ENCODE measurements at places on chromosomes 7 and 10.

DNA sequence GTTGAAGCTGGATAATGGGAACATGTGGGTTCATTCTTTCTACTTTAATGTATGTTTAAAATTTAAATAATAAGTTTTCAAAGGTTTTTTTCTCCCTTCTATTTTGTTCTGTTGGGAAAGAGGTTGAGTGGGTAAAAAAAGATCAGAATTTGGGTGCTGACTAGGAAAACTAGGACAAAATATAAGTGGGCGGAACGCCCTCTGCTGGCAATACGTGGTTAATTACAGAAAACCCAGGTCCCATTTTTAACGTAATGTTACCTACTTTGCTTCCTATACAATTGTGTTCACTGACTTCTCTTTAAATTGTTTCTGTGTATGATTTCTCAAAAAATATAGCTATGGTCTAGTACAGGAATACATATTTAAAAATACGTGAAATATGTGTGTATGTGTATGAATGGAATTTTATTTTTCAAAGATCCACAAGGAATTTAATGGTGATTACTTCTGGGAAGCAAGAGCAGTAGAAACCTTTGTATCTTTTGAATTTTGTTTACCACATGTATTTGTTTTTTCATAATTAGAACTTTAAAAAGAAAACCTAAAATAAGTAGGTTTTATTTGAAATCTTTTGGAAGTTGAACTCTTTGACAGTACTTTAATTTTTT is 8.7 kb downstream of the ECD start:
- DNase-seq, result peak; percentile 22

GRCh38 chr10:7264313-7264756 is 146.5 kb downstream of the SFMBT2 start:
- no peak for DNase-seq

DNA sequence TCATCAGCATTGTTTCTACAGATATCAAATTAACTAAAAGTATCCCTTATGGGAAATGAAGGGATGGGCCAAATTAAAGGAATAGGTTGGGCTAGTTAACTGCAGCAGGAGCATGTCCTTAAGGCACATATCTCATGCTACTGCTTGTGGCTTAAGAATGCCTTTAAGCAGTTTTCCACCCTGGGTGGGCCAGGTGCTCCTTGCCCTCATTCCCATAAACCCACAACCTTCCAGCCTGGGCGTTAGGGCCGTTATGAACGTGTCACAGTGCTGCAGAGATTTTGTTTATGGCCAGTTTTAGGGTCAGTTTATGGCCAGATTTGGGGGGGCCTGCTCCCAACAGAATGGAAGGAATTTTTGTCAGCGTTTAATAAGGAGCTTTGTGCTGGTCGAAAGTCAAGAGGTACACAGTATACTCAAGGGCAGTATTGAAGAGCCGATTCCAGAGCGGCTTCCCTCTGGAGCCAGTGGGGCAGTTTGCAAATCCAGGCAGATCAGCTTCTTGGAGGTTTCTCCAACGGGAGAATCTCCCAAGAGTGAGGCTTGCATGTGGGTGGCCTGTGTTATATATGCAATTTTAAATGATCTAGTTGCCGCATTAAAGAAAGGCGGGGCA is 7.7 kb downstream of the PFKP start:
- no peak for DNase-seq

- no peak for DNase-seq
Observed at GRCh38 chr7:13976594-13976993, 12.9 kb downstream of the ETV1 start.

DNA sequence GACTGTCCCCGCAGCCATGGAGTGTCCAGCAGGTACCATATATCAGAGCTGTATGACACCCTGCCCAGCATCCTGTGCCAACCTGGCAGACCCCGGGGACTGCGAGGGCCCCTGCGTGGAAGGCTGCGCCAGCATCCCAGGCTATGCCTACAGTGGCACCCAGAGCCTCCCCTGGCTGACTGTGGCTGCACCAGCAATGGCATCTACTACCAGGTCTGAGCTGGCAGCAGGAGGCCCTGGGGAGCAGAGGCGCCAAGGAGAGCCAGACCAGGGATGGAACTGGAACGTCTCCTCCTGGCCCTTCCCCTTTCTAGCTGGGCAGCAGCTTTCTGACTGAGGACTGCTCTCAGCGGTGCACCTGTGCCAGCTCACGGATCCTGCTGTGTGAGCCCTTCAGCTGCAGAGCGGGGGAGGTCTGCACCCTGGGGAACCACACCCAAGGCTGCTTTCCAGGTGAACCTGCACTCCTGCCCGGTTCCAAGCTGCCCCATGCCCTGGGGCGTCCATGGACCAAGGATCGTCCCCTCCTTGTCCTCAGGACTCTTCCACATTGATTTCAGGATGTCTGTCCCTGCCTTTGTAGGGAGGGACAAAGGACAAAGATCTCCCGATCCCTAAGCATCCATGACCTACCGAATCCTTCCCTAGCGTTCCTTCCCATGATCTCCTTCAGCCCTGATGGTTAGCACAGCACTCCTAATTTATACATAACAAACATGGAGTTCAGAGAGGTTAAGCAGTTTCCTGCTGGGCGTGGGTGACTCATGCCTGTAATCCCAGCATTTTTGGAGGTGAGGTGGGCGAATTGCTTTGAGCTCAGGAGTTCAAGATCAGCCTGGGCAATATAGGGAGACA is 33.3 kb downstream of the EPHB4 start:
- no peak for DNase-seq

GRCh38 chr7:150820148-150820547 is 19.6 kb downstream of the TMEM176A start:
- no peak for DNase-seq

DNA sequence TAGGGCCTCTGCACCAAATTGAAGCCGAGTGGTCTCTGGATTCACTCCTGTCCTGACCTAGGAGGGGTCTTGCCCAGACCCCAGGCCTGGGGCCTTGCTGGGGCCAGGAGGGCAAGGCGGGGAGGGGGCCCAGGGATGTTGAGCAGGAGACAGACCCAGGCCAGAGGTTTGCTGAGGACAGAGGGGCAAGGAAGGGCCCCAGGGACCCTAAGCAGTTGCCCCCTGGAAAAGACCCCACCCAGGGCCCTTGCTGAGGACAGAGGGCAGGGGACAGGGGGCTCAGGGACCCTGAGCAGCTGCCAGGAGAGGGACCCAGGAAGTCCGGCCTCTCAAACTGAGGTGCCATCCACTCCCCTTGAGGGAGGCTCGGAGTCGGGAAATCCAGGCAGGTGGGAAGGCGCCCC is 32.7 kb downstream of the FOXL3 start:
- no peak for DNase-seq

- no peak for DNase-seq
Observed at GRCh38 chr10:119541046-119541445, 1.5 kb downstream of the RGS10 start.

DNA sequence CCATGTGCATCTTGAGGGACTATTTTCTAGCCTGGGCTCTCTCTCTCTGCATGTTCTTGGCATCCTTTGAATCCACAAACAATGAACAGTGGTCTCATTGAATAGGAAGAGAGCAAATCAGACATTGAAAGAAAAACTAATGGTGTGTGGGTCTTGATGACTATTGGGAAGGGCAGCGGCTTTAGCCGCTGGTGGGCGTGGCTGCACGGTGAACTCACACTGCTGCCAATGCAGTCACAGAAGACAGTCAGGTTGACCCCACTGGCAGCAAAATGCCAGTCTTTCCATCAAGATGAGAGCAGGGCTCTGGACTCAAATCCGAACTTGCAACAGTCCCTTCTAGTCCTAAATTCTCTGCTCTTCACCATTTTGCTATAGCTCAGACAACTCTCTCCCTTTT is 91.0 kb downstream of the ADARB2 start:
- no peak for DNase-seq

- peak; percentile 46 for DNase-seq
Observed at GRCh38 chr10:28533571-28534304, 820 bp downstream of the WAC start.

DNA sequence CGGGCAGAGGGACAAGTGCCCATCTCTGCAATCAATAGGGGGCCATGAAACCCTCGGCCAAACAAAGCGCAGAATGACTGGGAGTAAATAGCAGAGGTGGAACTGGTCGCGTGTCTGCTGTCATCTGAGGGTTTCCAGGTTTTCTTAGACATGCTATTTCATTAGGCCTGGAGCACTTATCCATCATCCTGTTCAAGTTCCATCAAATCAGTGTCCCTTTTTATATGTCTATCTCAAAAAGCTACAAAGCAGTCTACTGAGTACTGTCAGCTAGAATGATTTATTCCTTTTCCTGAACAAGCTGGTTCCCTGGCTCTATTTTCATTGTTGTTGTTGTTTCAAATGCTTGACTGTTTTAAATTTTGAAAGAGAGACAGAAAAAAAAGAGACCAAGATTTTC is 590.5 kb downstream of the PARD3 start:
- no peak for DNase-seq

GRCh38 chr10:124744102-124745050 is at the start of gene FAM53B:
FAM53B (minus strand) TSS chr10:124744378; CDS start chr10:124706713, 37,665 bp downstream.
- peak; percentile 39 for DNase-seq

DNA sequence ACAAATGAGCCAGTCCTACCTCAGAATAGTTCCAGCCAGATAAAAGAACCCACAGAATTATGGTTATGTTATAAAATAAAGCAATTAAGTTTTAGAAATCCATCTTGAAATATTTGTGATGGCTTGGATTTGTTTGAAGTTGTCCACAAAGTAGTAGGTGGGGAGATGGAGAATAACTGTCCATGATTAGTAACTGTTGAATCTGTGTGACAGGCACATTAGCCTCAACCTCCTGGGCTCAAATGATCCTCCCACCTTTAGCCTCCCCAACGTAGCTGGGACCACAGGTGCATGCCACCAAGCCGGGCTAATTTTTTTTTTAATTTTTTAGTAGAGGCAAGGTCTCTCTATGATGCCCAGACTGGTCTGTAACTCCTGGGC is 10.1 kb downstream of the HNRNPF start:
- DNase-seq, result no peak

DNA sequence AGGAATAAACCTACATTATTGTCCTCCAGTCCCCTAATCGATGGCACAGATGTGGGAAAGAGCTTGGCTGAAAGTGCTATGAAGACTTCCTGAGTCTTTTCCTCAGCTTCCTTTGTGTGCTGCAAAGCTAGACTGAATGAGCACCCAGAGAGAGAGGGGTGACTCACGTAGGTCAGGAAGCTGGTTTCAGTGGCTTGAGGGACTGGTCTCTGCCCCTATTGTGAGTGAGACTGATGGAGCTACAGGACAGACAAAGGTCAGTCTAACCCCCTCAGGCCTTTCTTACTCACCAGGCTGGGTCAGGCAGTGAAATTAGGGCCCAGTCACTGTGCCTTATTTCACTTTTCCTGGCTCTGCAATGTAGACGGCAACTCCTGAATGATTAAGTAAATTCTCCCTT is 171.1 kb upstream of the GRB10 start:
- no peak for DNase-seq

DNA sequence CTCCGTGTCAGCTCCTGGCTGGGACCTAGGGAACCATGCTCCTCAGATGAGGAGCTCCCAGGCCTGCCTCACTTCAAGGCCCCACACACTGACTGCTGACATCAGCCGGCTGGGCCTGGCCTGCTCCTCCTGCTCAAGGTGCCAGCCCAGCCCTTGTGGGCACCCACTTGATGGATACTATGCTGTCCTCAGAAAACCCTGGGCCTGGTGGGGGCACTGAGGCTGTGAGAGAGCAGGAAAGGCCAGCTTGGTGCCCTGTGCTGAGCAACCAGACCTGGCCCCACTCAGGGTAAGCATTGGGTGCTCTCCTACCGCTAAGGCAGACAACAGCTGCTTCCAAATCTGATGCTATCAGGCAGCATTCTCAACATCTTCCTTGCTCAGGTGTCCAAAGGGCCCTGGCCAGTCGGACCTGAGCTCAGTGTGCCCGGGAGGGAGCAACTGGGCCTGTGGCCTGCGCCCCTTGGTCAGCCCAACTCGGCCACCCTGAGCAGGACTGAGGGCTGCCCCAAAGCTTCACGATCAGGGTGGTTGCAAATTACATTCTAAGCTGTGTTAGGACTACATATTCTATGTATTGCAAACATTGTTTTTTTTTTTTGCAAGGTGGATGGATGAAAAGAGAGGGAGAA is 21.9 kb upstream of the ANTXRL start:
- DNase-seq, result no peak

DNA sequence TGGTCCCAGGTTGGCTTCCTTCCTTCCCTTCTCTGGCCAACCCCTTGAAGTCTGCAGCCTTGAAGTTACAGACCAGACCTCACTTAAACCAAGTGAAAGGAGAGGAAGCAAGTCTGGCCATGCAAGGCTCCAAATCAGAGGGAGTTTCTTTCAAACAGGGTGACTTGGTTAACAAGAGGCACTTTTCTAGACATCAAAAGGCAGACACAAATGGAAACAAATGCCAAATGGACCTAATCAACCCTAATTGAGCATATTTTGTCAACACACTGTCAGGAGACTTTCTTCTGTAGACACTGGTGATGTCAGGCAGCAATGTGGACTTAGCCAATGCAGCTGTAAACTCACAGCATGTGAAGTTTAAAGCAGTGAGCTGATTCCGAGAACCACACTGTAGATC is 282.7 kb upstream of the FZD8 start:
- no peak for DNase-seq

DNA sequence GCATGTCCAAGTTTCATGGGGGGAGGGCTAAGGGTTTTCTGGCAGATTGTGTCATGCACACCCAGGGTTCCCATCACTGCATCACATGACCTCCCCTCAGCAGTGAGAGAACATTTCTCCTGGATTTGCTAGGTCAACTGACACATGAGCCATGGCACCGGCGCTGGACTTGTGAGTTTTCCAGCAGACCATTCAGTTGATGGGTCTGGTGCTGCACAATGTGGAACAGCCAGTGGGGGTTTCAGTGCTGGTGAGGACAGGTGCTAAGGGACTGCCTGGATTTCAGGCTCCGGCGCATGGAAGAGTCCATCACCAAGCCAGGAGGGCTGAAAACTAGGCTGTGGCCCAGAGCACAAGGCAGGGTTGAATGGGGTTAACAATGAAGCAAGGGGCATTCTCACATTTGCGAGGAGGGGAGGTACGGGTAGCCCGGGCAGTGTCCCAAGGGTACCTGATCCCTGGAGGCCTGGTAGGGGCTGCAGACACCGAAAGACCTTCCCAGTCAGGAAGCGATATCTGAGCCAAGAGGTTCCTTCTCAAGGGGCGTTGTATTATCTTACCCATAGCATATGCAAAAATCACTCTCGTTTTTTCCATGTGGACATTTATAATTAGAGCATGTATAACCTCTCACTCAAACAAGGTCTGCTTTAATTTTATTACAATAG is 203.0 kb downstream of the TNS3 start:
- no peak for DNase-seq

DNA sequence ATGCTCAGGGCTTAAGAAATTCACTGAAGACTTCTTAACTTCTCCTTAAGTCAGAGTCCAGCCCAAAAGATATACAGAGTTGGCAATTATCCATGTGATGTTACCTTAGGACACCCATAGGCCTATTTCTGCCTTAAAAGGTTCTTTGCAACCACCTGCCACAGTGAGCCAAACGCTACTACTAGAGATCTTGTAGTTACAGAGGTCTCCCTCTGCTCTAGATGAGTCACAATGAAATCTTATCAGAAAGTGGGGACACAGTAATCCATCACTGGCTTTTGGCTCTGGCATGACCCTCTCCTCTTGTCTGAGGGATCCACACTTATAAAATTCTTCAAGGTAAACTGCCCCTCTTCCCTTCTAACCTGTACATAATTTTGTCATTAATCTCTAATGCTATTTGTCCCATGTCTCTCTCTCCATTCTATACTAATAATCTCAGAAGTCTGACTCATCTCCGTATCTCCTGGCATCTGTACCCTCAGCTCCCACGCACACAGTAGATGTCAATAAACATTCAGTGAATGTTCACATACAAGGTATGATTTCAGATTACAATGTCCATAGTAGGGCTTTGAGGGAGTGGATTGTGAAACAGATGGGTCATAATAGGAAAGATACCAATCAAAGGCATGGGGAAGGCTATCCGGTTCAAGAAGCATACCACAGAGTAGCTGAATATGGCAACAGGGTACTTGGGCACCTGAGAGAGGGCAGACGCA is 112.1 kb downstream of the SGMS1 start:
- no peak for DNase-seq
